Glomerular endothelial cell (primary cell): ENCODE measurements at places on chromosomes 13 and 19. TPM values are rescaled to one million over a fixed set of nuclear protein-coding genes. Genes with fewer than 3 reads are reported as not detected.

- DNase-seq = no peak
Measured at GRCh38 chr13:98879957-98880356, 97.9 kb downstream of the DOCK9 start.

DNA sequence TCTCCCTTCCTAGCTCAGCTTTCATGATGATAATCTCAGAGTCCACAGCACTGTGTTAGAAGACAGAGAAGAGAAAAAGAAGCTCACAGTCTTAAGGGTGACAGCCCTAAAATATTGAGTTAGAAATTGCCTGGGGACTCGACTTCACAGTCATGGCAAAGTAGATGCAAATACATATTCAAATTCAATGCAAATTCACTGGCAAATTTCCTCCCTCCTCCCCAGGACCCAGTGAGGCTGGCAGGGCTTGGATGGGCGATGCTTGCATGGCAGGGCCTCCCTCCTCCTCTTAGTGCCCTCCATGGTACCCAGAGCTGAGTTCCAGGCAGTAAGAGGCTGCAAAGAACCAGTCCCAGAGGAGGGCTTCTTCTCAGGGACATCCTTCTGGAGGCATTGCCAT lies 115.6 kb upstream of the UQCRFS1 start:
- DNase-seq = no peak

GRCh38 chr19:55384920-55385723 lies 610 bp upstream of the RPL28 start:
- peak; percentile 82 for DNase-seq

GRCh38 chr19:15318241-15318691 lies 14.1 kb downstream of the BRD4 start:
- no peak for DNase-seq

C19orf38 gene
- 0.44 TPM in 1 of 2 replicates, not detected in the other for total RNA-seq
